ENCODE measurements at places on chromosomes 7 and 10.

GRCh38 chr7:154985230-154985629 lies 17.7 kb downstream of the PAXIP1 start:
- DNase-seq: no peak

DNA sequence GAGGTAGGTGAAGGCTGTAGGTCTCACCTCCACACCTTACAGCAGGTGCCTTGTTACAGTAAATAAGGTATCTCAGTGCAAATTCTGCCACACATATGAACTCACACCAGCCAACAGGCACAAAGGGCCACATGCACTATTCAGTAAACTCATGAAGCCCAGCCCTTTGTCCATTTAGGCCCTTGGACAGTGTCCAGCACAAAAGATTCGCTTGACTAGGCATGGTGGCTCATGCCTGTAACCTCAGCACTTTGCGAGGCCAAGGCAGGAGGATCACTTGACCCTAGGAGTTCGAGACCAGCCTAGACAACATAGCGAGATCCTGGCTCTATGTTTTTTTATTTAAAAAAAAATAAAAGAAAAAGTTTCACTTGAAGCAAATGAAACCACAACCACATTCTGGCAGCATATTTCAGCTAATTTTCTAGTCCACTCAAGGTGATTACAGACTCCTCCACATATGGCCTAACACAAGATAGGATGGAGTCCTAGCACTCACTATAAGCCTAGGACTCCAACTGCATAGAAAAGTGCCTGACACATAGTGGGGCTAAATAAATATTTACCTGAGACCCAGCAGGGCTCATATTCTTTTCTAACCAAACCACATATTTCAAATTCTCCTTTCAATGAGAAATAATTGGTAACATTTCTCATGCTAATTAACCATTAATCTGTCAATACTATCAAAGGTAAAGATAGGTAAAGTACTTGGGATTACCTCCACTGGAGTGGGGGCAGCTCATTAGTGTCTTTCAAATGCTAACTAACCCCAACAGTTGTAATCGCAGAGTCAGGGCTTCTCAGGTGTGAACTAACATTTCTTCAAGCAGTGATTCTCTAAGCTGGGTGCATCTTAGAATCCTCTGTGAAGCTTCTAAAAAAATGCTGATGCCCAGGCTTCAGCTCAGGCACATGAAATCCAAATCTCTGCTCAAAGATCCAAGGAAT lies 4.5 kb upstream of the ANKRD1 start:
- no peak for DNase-seq

DNA sequence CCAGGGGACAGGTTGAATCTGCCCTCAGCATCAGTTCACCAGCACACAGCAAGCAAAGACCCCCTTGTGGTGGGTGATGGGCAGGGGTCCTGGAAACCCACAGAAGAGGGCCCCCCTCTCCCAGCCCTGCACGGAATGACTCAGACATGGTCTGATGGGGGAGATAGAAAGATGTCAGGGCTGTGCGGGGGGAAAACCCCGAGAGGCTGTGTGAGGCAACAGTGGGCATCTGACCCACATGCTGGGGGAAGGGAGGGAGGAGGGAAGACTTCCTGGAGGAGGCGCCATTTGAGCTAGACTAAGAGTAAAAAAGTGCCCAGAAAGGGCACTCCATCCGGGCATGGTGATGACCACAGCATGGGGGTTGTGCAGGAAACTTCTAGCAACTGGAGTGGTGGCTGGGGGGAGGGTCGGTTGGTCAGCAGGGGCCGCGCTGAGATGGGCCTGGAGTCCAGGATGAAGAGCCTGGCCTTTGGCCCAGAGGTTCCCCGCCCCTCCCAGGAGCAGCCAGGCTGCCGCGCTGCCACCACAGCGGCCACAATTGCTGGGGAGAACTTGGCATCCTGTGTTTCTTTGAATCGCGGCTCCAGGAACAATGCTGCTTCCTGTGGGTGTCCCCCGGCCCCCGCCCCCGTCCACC lies 2.5 kb downstream of the LFNG start:
- DNase-seq: peak; percentile 42

DNA sequence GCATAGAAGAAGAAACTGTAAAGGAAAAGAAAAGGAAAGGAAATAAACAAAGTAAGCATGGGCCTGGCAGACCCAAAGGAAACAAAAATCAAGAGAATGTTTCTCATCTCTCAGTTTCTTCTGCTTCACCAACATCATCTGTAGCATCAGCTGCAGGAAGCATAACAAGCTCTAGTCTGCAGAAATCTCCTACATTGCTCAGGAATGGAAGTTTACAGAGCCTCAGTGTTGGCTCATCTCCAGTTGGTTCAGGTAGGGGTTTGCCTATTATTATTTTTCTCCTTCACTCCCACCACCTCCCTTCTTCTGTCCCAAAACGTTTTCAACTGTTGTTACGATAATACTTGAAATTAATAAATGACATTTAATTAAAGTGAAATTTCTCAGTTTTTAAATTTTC lies 139.6 kb downstream of the MLLT10 start:
- DNase-seq: no peak

GRCh38 chr7:27784399-27785053 lies 44.6 kb downstream of the TAX1BP1 start:
- DNase-seq: peak; percentile 77

DNA sequence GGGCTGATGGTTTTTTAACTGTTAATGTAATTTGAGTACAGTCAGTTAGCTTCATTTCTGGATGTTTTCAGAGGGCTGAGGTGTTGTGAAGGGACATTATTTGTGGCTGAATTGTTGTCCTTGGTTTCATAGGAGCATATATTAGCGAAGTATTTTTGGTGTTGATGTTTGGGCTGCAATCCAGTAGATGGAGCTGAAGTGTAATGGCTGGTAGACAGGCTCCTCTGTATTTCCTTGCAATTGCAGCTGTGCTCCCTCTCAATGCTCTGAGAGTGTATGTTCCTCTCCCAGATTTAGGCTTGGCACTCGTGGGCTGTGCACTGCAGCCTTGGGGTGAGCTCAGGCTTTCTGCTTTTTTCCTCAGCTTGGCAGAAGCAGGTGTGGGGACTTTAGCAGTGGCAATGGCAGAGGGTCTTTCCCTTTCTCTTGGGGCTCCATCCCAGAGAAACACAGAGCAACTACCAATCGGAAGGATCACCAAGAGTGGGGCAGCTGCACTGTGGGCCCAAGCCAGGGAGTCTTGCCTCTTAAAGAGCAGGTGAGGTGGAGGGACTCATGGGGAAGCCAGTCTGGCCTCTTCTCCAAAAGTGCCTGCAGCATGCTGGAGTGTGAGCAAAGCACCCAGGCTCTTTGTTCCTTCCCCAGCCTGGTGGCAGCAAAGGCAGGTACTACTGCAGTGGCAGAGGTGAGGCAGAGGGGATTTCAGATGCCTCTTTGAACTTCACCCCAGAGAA lies 544.4 kb downstream of the SH2D4B start:
- DNase-seq: peak; percentile 2

DNA sequence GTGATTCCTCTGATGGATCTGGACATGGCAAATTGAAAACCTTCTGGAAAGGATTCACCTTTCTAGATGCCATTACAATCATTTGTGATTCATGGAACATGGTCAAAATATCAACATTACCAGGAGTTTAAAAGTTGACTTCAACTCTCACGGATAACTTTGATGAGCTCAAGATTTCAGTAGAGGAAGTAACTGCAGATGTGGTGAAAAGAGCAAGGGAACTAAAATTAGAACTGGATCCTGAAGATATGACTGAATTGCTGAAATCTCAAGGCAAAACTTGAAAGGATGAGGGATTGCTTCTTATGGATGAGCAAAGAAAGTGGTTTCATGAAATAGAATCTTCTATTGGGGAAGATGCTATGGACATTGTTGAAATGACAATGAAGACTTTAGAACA lies 293.6 kb downstream of the ARHGAP12 start:
- no peak for DNase-seq

- no peak for DNase-seq
Measured at GRCh38 chr10:101097881-101098280, 33.2 kb upstream of the TLX1 start.

GRCh38 chr10:22581461-22581860 lies 132.9 kb downstream of the PIP4K2A start:
- DNase-seq: no peak

GRCh38 chr10:3564346-3565002 lies 220.5 kb downstream of the KLF6 start:
- no peak for DNase-seq

- DNase-seq: no peak
Measured at GRCh38 chr7:26422761-26423160, 131.1 kb downstream of the SNX10 start.

GRCh38 chr10:5434017-5434753 lies 21.8 kb downstream of the NET1 start:
- DNase-seq: peak; percentile 66

GRCh38 chr10:819326-819725 lies 112.2 kb downstream of the LARP4B start:
- DNase-seq: no peak

DNA sequence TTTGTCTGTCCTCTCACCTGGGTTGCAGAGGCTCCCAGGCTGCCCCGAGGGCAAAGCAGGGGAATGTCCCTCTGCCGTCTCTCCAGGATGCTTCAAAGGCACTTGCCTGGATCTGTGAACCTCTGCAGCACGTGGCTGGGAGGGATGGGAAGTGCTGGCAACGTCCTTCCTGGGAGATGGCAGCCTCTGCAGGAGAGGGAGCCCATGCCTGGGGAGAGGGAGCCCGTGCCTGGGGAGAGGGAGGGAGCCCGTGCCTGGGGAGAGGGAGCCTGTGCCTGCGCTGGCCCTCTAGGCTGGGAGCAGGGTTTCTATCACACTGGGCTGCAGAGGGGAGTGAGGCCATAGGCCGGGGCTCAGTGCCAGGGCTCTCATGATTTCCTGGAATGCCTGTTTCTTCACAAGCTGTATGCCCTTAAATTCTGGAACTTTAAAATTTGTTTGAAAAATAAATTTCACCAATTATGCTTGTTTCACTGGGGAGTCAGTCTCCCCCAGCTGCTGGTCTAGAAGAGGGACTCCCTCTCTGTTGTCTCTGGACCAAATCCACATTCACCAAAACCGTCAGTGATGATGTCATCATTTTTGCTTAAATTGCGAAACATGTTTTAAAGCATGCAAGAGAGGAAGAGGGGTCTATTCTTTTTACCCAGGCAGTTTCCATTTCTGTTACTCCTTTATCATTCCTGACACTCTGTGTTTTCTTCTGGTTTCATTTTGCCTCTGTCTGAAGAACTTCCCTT lies 135.7 kb downstream of the DNAJB6 start:
- no peak for DNase-seq

DNA sequence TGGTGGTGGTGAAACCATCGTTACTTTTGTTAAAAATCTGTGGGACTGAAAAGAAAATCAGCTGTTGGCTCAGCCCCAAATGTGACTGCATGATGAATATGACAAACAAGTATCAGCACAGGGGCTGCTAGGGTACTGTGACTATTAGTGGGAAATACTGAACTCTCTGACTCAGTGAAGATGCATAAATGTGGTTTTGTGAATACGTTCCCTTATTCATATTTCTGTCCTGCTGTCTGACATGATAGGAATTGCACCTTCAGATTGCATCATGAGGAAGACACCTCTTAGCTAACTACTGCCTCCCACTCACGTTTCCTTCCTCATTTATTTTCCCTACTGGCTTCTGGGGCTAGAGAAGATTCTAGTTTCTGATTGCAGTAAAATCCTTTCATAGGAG lies 1.4 kb downstream of the CLEC5A start:
- peak; percentile 94 for DNase-seq
